ENCODE measurements at places on chromosomes 4 and X. TPM values are rescaled to one million over a fixed set of nuclear protein-coding genes. Genes with fewer than 3 reads are reported as not detected.
A peak's percentile ranks its signal among the peaks of the same experiment; 100 is the strongest.

GRCh38 chrX:139929876-139930275 lies 3.0 kb downstream of the ATP11C start:
- H3K27me3 ChIP-seq: peaks cover 10% of the 10 kb centered on the region
- H3K4me1 ChIP-seq: peaks cover 4% of the 10 kb centered on the region
- peak overlapping the region; percentile 74 for H3K4me3 ChIP-seq

DNA sequence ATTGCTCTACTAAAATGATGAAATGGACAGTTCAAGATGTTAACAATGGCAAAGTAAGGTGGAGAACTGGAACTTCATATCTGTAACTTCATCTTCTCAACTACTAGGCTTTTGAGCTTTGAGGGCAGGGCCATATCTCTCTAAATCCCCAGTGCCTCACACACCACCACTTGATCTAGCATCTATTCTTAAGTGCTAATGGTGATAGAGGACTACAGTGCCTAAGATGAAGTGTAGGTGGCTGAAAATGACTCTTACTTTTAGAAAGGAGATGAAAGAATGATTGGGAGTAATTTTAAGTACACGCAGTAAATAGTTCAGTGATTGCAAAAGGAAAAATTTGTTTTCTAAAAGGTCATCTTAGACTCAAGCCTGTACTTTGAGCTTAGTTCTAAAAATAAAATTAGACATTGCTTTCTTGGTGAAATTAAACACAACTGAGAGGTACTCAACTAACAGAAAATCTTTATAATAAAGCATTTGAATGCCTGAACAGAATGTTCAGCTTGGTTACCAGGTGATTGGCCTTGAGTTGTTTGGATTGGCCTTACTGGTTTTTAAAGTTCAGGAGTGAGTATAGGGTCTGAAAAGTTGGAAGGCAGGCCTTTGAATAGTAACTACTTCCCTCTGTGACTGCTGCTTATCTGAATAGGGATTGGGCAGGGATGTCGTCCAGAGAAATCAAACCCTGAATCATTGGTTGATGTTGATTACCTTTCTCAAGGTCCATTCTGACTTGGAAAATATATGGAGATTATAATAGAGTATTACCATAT lies 45.4 kb downstream of the DIAPH2 start:
- no peaks in the 10 kb centered on the region for H3K36me3 ChIP-seq
- no peaks in the 10 kb centered on the region for H3K27me3 ChIP-seq
- no peaks in the 10 kb centered on the region for H3K4me1 ChIP-seq
- H3K27ac ChIP-seq: no peak overlapping the region

SERTM2 gene
- 8.9 TPM for total RNA-seq

DNA sequence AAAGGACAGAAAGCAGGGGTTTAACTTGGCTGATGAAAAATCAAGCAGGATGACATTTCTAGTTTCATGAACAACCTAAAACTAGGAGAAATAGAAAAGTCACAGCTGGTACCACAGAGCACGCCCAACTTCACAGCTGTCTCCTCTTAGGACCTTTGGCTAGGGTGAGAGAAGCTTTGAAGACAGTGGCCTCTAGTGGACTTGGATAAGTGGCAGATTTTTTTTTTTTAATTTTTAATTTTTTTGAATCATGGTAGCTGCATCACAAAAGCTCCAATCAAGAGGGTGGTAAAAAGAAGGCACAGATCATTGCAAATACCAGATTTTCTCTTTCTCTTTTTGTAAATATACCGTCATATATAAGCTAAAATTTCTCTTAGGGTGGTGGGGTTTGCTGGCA lies 20.2 kb upstream of the MAP3K15 start:
- no peaks in the 10 kb centered on the region for H3K36me3 ChIP-seq
- no peak overlapping the region for H3K4me3 ChIP-seq
- H3K4me1 ChIP-seq: no peaks in the 10 kb centered on the region
- H3K27ac ChIP-seq: no peak overlapping the region

GRCh38 chr4:5391492-5391891 lies 316.9 kb downstream of the EVC2 start:
- no peaks in the 10 kb centered on the region for H3K36me3 ChIP-seq
- H3K27me3 ChIP-seq: peaks cover 18% of the 10 kb centered on the region
- no peak overlapping the region for H3K27ac ChIP-seq
- no peak overlapping the region for H3K4me3 ChIP-seq
- H3K4me1 ChIP-seq: no peaks in the 10 kb centered on the region

F11 gene
- 1.0 TPM for total RNA-seq

TMSB15C gene
- total RNA-seq: 16.5 TPM

GRCh38 chr4:81919810-81920209 lies 448.1 kb upstream of the RASGEF1B start:
- no peak overlapping the region for H3K4me3 ChIP-seq
- H3K27me3 ChIP-seq: peaks cover 22% of the 10 kb centered on the region
- H3K36me3 ChIP-seq: no peaks in the 10 kb centered on the region
- no peak overlapping the region for H3K27ac ChIP-seq

- H3K4me1 ChIP-seq: no peaks in the 10 kb centered on the region
- H3K36me3 ChIP-seq: no peaks in the 10 kb centered on the region
- no peaks in the 10 kb centered on the region for H3K27me3 ChIP-seq
- no peak overlapping the region for H3K4me3 ChIP-seq
- no peak overlapping the region for H3K27ac ChIP-seq
Measured at GRCh38 chr4:85603437-85604336, 128.7 kb downstream of the ARHGAP24 start.
